Pulmonary artery endothelial cell (primary cell): ENCODE measurements at places on chromosomes 7 and 10. TPM values are rescaled to one million over a fixed set of nuclear protein-coding genes. Genes with fewer than 3 reads are reported as not detected.

GRCh38 chr10:24674892-24675632 lies 48.6 kb downstream of the ARHGAP21 start:
- DNase-seq: no peak

- DNase-seq: no peak
Measured at GRCh38 chr10:65708057-65708456, 1217.8 kb upstream of the LRRTM3 start.

DNA sequence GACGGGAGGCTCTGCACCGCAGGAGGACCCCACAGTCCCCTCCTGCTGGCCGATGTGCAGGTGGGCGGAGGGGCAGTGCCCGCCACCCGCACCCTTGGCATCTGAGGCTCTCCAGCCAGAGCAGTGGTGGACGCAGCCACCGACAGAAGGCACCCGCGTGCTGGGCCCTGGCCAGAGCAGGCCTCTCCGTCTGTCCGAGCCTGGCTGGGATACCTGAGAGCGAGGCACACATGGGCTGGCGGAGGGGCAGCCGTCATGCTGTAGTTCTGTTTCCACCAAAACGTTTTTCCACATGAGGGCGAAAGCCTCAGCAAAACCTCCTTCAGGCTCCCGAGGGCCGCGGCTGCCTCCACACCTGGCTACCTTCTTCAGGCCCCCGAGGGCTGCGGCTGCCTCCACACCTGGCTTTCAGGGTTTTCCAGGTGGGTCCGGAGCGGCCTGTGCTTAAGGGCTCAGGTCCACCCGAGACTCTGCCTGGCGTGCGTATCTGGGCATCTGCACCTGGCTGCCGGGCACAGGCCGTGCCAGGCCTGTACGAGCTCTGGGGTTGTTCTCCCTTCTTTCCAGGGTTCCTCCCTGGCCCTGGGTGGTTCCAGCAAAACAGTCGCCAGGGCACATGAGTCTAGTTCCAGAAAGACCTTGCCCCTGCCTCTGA lies 115.5 kb downstream of the INPP5A start:
- no peak for DNase-seq

GRCh38 chr7:7858559-7858958 lies 110.0 kb upstream of the GLCCI1 start:
- DNase-seq: peak; percentile 3

GRCh38 chr7:105429746-105430612 lies 41.3 kb upstream of the SRPK2 start:
- no peak for DNase-seq

The TDRD1 gene
- not detected in 2 replicates for total RNA-seq

The PHTF2 gene
- 13.8 and 17.3 TPM in 2 replicates for total RNA-seq

The ADAM22 gene
- total RNA-seq: 0.13 and 1.5 TPM in 2 replicates

The ARHGAP22 gene
- 86.3 and 86.9 TPM in 2 replicates for total RNA-seq

The LGI1 gene
- not detected in 2 replicates for total RNA-seq
